Gastrocnemius medialis (tissue), 4 donors: ENCODE measurements at places on chromosomes 12 and 14.

DNA sequence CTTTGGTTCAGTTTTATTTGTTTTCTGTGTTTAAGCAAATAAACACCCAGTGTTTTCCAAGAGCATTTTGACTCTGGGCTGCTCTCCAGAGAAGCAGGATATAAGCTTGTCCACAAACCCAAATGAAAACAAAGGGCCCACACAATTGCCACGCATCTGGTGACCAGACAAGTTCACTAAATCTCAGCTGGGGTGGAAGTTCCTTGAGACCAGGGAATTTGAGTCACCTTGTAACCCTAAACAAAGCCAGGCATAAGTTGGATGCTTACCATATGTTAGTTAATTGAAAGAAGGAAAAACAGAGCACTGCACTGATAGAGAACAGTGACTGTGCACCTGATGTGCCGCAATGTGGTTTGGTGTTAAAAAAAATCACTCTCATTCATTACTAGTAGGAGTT lies 1.6 kb upstream of the TXNRD1 start:
- no peak for DNase-seq

- no peak for DNase-seq
Observed at GRCh38 chr14:52786887-52787286, 4.5 kb downstream of the GNPNAT1 start.

GRCh38 chr12:82047446-82047845 lies 288.3 kb upstream of the PPFIA2 start:
- no peak for DNase-seq

DNA sequence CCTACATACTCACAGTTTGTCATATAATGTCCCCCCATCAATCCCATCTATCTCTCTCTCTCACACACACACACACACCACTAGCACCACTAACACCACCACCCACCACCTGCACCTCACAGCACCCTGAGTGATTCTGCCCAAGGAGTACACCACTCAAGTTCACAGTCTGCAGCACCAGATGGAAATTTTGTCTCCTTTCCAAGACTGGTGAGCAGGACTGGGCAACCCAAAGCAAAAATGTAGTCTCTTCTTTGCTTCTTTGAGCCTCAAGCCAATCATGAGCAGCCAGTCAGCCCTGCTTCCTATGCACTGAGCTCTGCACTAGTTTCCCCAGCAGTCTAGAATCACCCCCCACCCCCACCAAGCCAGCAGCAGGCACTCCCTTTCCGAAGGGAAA lies 15.0 kb upstream of the ARMH4 start:
- no peak for DNase-seq

DNA sequence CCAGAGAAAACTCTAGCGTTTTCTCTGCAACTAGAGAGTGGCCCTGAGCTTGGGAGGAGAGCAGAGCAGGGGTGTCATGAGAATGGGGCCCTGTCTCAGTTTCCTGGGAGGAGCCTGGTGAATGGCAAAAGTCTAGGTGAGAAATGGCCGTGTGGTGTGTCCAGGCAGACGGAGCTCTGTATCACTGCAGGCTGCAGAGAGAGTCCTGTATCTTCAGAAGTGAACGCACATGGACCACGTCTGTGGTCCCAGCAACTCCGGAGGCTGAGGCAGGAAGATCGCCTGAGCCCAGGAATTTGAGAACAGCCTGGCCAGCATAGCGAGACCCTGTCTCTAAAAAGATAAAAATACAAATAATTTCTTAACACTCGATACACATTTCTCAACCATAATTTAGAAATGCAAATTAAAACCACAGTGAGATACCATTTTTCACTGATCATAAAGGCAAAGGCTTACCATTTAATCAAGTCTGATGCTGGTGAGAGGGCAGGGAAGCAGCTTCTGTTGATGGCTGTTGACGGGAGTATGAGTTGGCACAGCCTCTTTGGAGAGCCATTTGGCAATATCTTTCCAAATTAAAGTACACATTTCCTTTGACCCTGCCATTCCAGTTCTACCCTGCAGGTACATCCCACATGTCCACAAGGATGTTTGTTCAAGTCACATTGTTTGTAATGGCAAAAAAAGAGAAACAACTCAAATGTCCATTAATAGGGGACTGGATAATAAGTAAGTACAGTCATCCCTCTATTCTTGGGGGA lies 51.0 kb downstream of the NFKBIA start:
- no peak for DNase-seq

DNA sequence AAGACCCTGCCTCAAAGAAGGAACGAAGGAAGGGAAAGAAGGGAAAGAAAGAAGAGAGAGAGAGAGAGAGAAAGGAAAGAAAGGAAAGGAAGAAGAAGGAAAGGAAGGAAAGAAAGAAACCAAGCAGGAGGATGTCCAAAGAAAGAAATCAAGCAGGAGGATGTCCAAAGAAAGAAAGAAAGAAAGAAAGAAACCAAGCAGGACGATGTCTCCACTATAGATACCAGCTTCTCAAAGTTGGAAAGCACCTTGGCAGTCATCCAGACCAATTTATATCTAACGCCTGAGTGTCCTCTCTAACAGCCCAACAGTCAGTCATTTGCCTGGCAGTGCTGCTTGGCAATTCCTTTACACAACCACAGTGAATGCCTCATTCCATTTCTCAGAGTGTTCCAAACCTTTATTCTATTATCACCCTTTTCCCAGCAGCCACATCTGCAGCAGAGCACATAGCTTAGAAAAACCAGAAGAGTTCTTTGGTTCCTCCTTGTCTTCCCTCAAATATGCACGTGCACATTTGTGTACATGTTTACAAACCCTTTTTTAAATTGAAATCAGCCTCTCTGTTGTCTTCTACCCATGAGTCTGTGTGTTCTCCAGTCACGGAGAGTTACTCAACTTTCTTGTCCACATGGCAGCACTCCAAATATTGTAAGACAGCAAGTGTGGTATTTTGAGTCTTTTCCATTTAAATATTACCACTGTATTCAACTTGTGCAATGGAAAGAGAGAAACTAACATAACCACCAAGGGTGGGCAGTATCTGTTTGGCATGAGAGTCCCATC lies 138.4 kb downstream of the STXBP6 start:
- no peak for DNase-seq

- DNase-seq, result no peak
Observed at GRCh38 chr14:64912261-64912660, 2.0 kb upstream of the CHURC1 start.

DNA sequence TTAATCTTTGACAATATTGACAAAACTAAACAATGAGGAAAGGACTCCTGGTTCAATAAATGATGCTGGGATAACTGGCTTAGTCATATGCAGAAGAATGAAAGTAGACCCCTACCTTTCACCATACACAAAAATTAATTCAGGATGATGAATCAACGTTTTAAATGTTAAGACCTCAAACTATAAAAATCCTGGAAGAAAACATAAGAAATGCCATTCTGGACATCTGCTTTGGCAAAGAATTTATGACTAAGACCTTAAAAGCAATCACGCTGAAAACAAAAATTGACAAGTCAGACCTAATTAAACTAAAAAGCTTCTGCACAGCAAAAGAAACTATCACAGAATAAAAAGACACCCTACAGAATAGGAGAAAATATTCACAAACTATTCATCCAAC lies 97.4 kb downstream of the LMNTD1 start:
- no peak for DNase-seq
